Kidney glomerular epithelial cell (primary cell): ENCODE measurements at places on chromosomes 5 and 9.

GRCh38 chr9:109182940-109183798 lies 16.1 kb upstream of the FRRS1L start:
- peak; percentile 39 for DNase-seq

DNA sequence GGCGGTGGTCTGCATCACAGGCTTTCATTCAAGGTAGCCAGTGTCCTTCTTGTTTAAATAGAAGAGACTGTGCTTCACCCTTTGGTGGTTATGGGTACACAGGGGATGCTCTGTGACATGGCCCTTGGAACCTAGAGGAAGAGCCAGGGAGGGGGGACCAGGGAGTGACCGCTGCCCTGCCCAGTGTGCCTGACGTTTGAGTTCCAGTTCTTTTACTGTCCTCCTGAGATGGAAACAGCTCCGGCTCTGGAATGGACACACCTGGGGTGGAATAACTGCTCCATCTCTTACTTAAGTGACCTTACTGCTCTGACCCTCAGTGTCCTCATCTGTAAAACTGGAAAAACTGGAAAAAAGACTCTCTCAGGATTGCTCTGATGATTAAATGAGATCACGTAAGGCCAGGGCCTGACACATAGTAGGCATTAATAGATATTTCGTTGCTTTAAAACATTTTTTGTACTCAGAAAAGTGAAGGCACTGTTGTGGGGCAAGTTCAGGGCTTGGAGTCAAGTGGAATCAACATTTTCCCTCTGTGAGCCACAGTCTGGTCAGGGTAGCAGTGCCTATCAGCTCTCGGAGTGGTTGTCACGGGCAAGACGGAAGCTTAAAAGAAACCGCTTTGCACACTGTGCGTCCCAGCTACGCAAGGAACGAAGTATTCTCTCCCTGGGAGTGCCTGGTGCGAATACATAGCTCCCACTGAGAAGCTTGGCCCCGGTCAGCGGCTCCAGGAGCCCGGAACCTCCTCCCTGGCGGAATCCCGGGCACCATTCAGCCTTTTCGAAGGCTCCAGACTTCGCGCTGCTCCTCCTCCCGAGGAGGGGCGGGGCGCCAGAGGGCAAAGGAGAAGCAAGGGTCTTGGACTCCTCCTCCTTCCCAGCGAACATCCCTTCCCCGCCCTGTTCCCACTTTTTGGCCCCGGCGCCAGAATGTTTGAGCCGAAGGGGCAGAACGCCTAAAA lies 5.8 kb downstream of the POU4F3 start:
- DNase-seq: no peak

DNA sequence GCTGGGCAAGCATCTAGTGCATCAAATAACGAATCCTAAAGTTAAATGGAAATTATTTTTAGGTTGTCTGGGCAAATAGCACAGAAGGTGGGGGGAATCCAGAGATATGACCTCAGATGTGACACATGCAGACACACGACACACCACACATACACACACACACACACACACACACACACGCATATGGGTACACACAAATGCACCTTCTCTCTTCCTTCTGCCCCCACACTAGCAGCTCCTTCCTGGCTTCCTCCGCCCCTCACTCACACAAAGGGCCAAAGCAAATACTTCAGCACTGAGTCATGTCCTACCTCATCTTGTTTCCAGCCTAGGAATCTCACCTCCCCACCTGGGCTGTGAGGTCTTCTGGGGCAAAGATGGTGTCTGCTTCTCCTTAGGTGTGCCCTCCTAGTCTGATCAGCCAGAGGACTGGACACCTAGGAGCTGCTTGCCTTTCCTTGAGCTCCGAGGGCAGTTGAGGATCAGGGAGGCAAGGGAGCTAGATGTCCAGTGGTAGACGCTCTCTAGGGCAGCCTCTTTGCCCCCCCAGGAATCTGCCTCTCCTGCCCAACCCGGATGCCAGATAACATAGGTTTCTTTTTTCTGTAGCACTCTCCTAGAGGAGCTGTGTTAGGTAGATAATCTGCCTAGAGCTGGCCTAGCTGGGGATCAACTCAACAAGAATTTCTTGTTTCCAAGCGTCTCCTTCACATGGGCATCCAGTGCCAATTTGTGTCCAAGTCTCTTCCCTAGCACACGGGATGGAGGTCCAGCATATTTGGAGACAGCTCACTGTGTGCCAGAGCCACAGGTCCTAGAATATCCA lies 14.3 kb upstream of the JADE2 start:
- DNase-seq: peak; percentile 91

- DNase-seq: no peak
Observed at GRCh38 chr9:119332522-119332921, 36.7 kb downstream of the BRINP1 start.

- no peak for DNase-seq
Observed at GRCh38 chr5:21918451-21918850, 934.7 kb downstream of the CDH12 start.

- no peak for DNase-seq
Observed at GRCh38 chr9:20243841-20244240, 378.5 kb downstream of the MLLT3 start.

GRCh38 chr9:85740787-85741094 lies 1.0 kb downstream of the AGTPBP1 start:
- no peak for DNase-seq

DNA sequence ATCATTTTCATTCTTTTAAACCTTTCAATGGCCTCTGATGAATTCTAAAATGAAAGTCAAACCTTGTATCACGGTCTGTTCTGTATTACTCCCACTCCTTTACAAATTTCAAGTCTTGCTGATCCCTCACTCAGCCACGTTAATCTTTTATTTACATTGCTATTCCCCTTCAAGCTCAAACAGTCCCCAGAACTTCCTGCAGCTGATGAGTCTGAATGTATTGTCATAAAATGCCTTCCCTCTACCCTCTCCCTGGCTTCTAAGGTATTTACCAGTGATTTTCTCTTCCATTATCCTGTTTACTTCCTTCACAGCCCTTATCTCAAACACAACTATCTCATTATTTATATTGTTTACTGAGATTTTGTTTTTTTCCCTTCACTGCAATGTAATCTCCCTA lies 562.3 kb upstream of the C9orf72 start:
- DNase-seq: no peak

DNA sequence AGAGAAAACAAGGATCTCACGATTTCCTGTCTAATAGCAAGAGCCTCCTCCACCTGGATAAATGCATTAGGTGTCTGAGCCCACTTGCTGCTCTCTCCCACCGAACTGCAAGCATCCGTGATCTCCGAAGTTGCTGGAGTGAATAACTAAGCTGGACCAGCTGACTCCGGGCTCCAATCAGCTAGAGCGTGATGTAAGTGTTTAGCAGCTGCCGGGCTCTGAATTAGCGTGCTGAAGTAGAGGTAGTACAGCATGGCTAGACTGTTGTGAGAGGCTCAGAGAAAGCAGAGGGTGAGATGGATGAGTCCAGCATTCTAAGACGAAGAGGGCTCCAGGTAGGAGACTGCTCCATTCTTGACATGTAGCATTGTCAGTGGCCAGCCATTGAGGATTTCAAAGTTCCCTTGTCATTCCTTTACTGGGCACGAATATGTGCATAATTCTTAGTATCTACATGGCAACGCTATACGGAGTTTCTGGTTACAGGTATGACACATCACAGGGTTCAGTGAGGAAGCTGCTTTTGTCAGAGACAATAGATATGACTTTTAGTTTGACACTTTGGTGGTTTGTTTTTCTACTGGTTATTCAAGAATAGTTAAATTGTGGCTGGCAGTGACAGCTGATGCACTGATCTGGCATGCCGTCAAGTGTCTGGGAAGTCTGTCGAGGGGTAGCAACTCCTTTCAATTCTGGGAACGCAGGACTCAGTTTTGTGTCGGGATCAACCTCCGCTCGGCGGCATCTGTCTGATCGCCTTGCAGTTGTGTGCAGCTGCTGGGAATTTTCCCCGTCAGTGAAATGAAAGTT lies 232.6 kb downstream of the MAST4 start:
- peak; percentile 78 for DNase-seq

GRCh38 chr9:137022662-137023008 lies 5.4 kb downstream of the ABCA2 start:
- no peak for DNase-seq

DNA sequence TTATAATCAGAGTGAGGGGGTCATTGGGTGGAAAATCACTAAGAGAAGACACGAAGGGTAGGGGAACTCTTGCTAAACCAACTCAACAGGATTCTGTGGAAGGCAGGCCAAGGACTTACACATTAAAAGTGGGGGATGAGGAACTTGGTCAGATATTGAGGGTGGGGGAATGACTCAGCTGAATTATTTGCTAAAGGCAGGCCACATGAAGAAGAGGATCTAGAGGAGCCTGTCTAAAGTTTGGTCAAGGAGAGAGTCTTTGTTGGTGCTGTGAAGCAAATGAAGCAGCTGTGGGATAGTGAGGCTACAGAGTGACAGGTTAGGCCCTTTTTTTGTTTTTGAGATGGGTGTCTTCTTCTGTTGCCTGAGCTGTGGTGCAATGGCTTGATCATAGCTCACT lies 63.9 kb upstream of the SPRY4 start:
- DNase-seq: no peak

GRCh38 chr5:157300564-157300963 lies 34.6 kb downstream of the CYFIP2 start:
- DNase-seq: no peak

DNA sequence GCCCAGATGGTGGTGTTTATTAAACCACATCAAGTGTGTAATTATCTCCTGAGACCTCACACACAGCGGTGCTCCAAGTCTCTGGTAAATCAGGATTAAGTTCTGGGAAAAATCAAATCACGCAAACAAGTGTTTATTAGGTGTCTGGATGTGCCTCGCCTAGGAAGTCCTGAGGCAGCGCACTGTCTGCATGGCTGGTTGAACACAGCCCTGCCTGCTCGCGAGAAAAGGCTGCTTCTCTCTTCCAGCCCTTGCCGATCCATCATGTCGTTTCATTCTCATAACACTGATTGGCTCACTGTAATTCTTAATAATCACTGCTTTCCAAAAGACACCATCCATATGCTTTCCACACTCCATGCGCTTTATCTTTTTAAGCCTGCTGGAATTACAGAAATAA lies 229.6 kb upstream of the DAP start:
- DNase-seq: no peak

DNA sequence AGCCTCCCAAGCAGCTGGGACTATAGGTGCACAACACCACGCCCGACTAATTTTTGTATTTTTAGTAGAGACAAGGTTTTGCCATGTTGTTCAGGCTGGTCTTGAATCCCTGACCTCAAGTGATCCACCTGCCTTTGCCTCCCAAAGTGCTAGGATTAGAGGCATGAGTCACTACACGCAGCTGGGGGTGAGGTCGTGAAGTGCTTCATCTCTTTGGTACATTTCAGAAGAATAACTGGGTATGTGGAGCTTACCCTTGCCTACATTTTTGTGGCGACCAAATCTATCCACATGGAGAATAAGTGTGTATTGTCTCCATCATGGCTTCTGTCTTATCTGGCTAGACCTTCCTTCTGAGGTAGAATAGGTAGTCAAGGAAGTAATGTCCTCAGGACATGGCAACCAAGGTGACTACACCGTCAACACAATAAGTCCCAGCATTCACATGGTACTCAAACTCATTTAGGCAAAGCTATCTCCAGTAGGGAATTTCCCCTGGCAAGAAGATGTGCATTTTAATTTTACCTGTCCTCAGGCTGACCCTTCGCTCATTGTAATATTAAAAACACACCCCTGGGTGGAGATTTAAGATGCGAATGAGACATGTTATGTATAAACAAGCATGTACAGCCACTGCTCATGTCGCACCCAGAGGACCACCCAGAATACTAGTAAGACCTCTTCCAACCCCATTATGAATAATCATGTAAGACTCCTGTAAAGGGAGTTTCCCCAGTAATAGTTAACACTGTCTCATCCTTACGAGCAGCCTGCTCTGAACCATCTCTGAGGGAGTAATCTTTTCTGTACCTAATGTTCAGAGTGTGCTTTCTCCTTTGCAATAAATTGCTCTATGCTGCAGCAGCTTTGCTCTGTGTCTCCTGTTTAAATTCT lies 1173.2 kb downstream of the TAF11L14 start:
- no peak for DNase-seq

DNA sequence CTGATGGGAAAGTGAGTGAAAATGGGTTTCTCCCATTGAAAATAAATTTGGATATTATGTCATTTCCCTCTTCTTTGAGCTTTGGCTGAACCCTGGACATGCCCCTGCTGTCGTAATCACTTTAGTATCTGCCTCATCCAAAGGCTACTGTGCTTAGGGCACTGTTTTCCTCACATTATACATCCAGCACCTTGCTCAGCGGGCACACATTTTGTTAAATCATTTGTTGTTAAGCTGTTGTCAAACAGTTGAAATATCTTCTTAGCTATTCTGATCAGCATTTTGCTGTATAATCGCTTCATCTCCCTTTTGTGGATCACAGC lies 352.7 kb upstream of the CD180 start:
- no peak for DNase-seq

DNA sequence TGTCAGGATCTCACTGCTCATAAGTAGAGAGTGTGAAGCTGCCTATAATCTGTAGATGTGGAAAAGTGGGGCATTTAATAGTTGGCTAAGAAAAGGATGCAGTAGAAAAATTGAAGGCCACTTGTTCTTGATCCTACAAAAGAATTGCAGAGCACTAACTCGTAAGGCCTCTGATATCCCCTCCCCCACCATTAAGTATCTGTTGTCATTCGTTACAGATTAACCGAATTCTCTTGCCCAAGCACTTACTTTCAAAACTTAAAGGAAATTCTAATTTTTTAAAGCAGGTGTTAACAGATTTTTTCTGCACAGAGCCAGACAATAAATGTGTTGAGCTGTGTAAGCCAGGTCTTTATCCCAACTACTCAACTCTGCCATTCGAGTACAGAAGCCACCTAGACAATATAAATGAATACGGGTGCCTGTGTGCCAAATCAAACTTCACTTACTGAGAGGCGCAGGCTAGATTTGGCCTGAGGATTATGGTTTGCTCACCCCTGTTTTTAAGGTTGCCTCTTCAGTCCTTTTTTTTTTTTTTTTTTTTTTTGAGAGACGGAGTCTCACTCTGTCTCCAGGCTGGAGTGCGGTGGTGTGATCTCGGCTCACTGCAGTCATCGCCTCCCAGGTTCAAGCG lies 234.8 kb downstream of the RFK start:
- no peak for DNase-seq

DNA sequence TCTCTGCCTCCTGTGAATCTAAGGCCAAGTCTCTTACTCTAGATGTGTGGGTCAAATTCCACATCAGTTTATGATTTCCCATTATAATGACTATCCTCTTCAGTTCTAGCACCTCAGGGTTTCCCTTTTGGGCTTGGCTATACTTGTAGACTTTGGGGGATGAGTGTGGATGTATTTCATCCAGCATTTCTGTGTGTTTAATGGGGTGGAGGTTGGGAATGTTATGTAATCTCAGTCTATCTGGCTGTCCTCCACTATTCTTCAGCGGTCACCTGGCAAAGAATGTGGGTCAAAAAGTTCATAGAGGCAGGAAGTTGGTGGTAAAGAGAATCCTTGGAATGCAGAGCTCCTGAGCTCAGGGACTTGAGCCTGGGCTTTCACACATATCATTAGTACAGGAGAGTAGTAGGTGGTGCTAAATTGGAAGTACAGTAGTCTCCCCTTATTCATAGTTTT lies 64.9 kb downstream of the CFAP95 start:
- DNase-seq: peak; percentile 84

GRCh38 chr9:99072040-99072394 lies 32.9 kb upstream of the TGFBR1 start:
- DNase-seq: no peak
